ENCODE measurements at places on chromosomes 7 and 10.

- DNase-seq: no peak
These were observed 12.7 kb upstream of the MACC1 start for GRCh38 chr7:20229646-20230500.

DNA sequence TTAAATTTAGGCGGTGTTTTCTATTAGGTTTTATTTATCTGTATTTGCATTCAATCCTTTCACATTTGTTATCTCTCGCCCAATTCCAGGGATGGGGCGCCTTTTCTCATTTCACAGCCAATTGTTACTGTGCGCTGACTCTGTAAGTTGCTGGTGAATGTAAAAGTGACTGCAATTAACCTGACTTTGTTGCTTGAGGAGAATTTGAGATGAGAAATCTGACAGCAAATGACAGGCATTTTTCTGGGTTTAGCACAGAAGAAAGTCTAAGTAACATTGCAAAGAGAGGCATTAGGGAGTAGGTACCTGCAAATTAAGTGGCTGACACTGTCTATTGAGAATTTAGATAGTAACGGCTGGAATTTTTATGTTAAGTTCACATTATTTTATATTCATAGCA lies 16.6 kb downstream of the FOXP2 start:
- no peak for DNase-seq

DNA sequence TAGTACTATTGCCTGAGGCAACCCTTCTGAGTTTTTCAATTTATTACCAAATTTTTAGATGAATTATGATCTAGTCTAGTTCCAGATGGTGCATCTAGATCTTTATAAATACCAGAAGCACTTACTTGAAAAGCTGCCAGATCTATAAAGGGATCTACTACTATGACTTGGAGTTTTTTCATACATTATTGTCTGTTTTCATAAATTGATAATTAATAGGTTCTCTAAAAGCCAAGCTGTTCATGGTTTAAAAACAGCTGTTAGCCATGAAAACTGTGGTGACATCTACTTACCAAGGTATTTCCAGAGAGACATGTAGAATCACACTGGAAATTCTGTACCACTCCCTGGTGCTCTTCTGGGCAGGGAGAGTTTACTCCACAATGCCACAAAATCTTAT lies 786.5 kb upstream of the C7orf33 start:
- no peak for DNase-seq

GRCh38 chr10:103638948-103639347 lies 145.4 kb downstream of the NEURL1 start:
- no peak for DNase-seq

- DNase-seq: no peak
These were observed 26.5 kb upstream of the GSAP start for GRCh38 chr7:77442636-77443035.

DNA sequence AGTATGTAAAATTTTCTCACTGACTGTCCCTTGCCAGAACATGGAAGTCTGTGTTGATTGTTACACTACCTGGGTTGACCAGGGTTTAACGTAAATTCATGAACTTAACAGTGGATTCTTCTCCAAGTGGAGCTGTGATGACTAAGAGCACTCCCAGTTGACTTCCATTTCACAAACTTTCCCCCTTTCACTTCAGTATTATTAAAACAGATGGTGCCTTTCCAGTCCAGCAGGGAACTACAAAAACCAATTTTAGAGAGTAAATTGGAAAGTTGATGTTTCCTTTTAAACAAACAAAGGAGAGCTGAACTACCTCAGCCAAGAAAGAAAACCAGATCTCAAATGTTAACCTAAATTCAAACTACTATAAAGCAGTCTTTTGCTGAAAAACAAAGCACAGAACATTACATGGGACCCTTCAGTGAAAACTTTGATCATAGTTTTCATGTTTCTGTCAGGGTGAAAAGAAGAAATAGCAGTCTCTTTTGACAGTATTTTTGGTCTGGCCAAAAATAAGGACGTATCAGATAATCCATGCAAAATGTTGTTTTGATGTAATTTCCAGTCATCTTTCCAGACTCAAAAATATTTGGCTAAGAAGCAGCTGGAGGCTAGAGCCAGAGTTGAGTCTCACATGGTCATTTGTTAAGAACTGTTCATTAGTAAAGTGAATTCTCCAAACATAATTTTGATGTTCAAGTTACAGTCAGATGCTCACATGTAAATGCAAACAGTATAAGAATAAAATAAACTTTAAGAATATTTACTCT lies 479.9 kb upstream of the AKR1E2 start:
- no peak for DNase-seq

- DNase-seq: no peak
These were observed 215.3 kb upstream of the GLI3 start for GRCh38 chr7:42452356-42452755.

- no peak for DNase-seq
These were observed 123.6 kb downstream of the PRLHR start for GRCh38 chr10:118471863-118472262.
